ENCODE measurements at places on chromosomes 4 and X.

DNA sequence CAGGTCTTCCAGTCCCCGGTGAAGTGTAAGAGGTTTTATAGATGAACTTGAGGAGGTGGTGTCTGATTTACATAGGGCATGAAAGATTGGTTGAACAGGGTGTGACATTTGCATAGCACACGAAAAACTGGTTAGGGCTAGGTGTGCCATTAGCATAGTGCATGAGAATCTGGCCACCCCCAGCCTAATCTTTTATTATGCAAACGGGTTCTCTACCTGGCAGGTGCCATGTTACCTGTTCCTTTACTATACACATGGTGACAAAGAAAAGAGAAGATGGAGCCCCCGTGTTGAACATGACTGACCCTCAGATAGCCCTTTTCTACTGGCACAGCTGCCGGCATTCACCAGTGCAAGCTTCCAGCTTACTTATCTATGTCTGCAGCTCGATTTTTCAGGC, 71.0 kb downstream of the UCHL1 start:
- no peak for DNase-seq

DNA sequence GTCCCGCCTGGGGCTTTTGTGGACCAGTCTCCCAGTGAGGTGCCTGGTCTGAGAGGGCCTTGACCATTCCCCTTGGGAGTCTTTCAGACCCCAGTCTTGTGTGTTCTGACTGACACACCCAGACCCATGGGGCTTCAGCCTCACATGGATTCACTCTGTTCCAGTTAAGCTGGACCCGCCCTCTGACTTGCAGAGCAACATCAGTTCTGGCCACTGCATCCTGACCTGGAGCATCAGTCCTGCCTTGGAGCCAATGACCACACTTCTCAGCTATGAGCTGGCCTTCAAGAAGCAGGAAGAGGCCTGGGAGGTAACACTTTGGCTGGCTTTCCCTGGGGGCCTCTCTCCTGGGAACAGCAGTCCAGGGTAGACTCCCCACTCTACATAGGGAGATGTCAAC, 6.8 kb downstream of the IL9R start:
- DNase-seq, result no peak

DNA sequence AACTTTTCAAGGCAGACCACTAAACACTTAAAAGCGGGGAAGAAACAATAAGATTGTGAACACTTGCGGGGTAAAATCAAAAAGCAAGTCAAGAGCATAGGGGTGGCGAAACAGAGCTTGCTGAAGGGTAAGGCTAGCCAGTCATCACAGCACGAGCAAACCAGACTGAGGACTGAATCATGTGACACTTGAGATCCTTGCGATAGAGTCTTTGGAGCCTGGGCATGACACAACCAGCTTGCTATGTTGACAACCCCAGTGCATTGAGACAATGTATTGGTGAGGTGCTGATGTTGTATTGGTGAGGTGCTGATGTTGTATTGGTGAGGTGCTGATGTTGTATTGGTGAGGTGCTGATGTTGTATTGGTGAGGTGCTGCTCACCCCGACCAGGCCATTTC, 72.3 kb downstream of the SLIT2 start:
- no peak for DNase-seq

DNA sequence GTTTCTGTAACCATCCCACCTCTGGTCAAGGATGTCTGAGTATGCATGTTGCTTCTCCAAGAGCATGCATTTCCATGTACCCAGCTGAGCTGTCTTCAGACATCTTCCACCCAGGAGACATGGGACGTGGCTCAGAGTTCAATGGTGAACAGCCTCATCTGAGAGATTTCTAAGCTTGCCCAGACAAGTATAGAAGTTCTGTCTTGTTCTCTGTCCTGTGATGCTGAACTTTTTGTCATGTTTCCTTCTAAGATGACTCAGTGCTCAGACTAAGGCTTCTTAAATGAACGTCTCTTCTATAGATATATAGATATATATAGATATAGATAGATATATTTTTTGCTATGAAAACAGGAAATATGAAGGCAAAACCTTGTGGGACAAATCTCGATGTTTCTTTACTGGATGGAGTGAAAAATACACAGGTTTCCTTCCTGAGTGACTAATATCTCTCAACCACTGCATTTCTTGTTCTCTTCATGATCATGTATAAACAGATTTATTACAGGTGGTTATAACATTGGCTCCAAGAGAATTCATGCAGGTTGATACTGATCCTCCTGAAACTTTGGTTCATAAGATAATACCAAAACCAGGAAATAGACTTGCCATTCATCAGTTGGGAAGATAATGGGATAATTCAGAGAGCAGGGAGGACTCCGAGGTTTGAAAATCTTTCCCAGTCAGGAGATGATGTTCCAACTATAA, 168.2 kb downstream of the ZNF518B start:
- no peak for DNase-seq

DNA sequence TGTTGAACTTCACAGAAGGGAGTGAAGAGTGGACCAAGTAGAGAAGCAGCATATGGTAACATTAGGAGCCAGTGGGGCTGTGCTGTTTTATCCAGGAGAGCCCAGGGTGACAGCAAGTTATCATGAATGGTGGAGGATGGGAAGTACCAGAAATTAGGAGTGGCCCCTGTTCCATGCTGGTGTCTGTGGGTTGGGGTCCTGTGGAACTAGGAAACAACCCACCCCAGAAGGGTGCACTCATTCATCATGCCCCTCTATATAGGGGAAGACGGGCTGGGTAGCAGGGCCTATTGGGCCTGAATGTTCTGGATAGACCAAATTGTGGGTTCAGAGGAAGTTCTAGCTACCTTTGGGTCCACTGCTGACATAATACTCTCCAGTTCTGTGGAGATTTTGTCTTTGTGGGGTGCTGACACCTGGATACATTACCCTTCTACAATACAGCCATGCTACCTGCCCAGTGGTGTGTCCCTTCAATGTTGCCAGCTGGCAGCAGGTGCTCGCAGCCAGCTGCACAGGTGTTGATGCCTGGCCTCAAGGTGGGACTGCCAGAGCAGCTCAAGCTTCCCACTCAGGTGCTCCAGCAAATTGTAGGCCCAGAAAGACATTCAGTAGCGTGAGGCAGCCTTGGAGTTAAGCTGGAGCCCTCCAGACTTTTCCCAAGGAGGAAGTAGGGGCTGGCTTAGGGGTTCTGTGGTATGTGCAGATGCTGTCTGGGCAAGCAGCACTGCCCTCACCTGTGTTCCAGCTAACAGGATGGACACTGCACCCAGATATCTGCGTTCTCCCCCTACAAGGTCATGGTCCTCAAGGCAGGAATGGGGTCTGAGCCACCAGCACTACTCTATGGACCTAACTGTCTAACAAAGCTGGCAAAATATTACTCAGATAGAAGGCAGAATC, 106.5 kb downstream of the NHSL2 start:
- no peak for DNase-seq

GRCh38 chrX:48090123-48090522, 18.7 kb upstream of the ZNF630 start:
- DNase-seq, result no peak
